Articular chondrocyte of knee joint (primary cell): ENCODE measurements at places on chromosomes 5 and 9. TPM values are rescaled to one million over a fixed set of nuclear protein-coding genes. Genes with fewer than 3 reads are reported as not detected.

The CNTLN gene
- total RNA-seq: 24.6 and 26.1 TPM in 2 replicates

The PKD2L2 gene
- 0.13 TPM in 1 of 2 replicates, not detected in the other for total RNA-seq

The BHMT2 gene
- total RNA-seq: 14.9 TPM in 2 replicates

The CD14 gene
- 2.9 and 5.3 TPM in 2 replicates for total RNA-seq

The SLC36A2 gene
- not detected in 2 replicates for total RNA-seq

The LARP1 gene
- total RNA-seq: 104 and 120 TPM in 2 replicates

The CDH9 gene
- total RNA-seq: not detected in 2 replicates

The MAMDC2 gene
- total RNA-seq: 2.4 and 16.9 TPM in 2 replicates

The POLR3G gene
- total RNA-seq: 6.9 and 12.1 TPM in 2 replicates

The TAF11L10 gene
- not detected in 2 replicates for total RNA-seq

The TNFSF15 gene
- total RNA-seq: 5.9 and 7.7 TPM in 2 replicates

The CTXN3 gene
- total RNA-seq: 0.11 TPM in 1 of 2 replicates, not detected in the other

The ENTREP1 gene
- total RNA-seq: under 0.01 TPM in 1 of 2 replicates, not detected in the other
